Right hindlimb (tissue), 1 donor: ENCODE measurements at places on chromosomes 4 and X.

DNA sequence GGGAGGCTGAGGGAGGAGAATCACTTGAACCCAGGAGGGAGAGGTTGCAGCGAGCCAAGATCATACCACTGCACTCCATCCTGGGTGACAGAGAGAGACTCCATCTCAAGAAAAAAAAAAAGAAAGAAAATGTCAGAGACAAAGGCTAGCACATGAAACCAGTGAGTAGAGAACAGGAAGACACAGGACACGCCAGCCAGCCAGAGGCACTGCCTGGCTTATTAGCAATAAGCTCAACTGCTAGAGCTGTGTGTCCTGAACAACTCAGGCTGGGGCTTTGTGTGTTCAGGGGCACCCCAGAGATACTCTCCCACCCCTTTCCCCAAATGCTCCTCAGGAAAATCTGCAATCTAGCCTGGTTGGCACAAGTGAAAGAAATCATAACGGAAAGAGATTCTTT lies 60.0 kb downstream of the RHOH start:
- no peak for DNase-seq

DNA sequence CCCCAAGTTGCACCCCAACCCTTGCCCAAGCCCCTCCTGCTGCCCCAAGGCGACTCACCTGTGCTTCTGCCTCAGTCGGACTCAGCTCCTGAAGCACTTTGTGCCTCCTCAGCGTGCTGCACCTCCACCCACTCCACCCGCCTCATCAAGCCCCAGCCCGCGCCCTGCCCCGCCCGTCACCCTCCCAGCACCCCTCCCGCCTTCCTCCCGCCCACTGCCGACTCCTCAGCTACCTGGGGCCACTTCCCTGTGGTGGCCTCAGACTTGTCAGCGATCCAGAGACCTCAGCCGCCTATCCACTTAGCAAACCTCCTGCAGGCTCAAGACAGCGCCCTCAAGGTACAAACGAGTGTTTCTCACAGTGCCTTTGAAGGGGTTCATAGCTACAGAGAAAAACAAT lies 19.6 kb upstream of the IQCM start:
- DNase-seq, result no peak

- no peak for DNase-seq
Observed at GRCh38 chr4:164251257-164251656, 502.7 kb upstream of the SMIM31 start.

DNA sequence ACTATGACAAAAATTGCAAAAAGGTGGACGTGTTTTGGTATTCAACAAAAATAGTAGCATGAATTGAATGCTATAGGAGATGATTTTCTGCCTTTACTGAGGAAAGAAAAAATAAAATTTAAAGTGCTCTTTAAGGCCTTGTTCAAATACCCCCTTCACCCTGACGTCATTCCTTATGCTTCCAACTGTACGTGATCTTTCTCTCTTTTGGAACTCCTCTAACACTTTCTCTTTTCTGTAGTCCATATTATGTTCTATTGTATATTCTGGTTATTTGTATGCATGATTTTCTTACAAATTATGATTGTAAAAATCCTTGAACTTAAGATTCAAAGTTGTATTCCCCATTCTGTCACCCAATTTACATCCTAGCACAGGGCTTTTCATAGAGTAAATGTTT lies 100.5 kb downstream of the POU4F2 start:
- no peak for DNase-seq

- no peak for DNase-seq
Observed at GRCh38 chr4:8867624-8868320, 3.9 kb downstream of the HMX1 start.
